ENCODE measurements at places on chromosomes 13 and 19.

GRCh38 chr13:102667023-102667422, 27.8 kb downstream of the METTL21C start:
- no peak for DNase-seq

- no peak for DNase-seq
These were observed 1.3 kb upstream of the HNRNPL start for GRCh38 chr19:38850976-38851621.

DNA sequence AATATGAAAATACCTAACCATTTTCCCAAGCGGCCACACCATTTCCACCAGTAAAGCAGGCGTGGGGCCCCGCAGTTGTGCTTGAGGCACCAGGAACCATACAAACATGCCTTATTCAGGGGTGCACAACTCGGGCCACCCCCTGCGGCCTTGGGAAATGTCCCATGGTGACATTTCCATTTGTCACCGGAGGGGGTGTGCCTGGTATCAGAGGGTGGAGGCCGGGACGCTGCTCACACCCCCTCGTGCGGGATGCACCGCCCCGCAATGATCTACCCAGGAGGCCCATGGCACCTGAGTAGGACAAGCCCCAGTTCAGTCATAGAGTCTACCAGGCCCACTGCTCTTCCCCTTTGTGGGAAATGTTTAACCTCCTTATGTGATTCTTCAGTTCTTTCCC, 218.8 kb downstream of the TEX29 start:
- DNase-seq, result no peak

DNA sequence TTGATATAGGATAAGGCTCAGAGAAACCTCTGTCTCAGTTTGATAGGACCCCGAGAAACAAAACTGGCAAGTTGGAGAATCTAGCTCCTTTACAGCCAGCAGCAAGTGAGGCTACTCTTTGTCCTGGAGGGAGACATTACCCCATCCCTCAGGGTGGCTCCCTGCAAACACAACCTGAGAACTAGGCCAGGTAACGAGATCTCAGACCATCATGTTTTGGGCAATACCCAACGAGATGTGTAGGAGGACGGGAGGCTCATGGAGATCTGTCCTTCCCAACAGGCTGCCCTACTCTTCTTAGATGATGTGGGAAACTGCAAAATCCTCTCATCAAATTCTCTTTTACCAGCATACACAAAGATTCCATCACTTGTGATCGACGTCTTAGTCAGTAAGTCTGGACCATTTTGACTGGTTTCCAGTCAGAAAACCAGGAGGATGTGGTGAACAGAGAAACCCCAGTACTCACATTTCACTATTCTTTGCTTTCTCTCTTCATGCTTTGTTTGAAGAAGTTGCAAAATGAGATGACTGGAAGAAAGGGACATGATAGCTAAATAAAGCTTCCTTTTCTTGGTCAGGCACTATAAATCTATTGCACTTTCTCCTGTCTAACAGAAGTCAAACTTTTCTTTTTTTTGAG, 6.0 kb upstream of the CTU1 start:
- no peak for DNase-seq

- no peak for DNase-seq
These were observed 14.3 kb downstream of the BCKDHA start for GRCh38 chr19:41411968-41412265.

DNA sequence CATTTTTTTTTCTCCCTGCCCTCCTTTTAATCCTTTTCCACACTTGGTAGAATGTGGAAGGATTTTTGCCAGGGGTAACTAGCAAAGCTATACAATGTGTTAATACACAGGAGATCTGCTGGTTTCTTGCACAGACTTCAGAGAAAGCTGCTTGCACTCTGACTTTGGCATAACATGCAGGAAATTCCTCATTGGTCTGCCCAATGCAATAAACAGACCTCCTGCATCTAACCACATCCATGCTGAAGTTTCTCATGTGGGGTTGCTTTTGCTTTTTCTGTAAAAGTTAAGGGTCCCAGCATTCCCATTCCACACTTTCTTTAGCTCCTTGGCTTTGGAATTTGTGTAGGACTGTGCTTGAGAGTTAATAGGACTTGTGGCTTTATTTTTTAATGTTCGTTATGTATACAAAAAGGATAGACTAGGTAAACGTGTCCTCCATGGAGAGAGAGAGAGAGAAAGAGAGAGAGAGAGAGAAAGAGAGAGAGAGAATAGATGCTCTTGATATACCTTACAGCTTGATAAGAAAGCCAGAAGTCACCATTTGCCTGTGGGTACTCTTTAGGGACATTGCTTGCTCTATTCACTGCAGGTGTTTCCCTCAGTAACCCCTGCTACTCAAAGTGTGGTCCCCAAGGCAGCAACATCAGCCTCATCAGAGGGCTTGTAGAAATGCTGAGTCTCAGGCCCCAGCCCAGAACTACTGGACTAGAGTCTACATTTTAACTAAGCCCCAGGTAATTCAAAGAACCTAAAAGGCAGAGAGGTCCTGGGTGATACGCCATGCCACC, 170.5 kb downstream of the SHISA2 start:
- no peak for DNase-seq

DNA sequence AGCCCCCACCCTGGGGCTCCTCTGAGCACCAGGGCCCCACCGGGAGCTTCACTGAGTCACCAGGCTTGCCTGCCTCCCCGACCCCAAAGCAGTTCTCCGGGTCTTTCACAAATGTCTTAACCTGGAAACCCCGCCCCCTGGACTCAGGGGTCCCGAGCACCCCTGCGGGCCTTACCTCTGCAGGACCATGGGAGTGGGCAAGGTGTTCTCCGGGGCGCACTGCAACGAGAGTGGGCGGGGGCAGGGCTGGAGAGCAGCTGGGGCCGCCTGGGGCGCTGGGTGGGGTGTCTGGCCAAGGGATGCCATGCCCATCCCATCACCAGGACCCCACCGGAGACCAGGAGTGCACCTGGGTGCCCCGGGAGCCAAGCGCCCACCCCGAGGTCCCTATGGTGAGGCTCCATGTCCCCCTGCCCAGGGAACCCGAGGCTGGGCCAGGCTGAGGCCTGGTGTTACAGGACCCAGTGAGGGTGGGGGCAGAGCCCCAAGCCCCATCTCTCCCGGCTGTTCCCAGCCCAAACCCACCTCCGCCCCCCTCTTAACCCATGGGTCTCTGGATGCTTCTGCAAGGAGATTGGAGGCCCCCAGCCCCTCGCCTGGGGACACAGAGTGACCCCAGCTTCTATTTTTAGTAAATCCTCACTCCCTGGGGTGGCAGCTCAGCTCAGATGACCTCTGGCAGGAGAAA, 10.9 kb downstream of the MKNK2 start:
- DNase-seq, result no peak

GRCh38 chr19:35332817-35333216, 3.8 kb downstream of the CD22 start:
- DNase-seq, result no peak

DNA sequence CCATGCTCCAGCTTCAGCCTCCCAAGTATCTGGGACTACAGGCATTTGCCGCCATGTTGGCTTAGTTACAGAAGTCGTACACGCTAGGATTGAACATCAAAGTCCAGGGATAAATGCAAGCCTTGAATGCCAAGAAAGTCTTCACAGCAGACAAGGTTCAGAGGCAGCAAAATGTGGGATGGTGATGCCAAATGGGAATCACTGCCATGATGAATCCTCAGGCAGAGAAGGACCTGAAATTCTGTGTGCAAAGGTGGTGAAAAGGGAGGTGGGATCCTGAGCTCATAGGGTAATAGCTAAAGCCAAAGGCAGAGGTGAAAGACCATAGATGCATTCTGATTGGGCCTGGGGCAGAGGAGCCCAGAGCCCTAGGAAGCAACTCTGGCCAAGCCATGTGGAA, 79.3 kb upstream of the STK24 start:
- no peak for DNase-seq

DNA sequence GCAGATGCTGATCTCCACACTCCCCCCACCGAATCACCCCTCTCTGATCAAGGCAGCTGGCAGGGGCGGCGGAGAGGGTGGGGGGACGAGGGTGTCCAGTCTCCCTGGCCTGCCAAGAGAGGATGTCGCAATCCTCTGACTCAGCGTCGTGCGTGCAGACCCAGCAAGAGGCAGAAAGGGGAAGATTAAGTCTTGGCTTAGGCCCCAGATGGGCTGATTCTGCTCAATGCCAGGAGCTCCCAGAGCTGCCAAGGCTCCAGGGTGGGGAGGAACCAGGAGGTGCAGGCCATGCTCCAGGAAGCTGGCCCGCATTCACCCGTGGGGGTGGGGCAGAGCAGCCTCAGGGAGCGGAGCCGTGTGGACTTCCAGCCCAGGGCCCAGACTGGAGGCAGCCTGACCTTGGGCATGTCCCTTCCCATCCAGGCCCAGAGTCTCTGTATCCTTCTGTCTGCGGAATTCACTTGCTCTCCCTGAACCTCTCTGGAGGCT, 6.6 kb upstream of the BCL3 start:
- no peak for DNase-seq

Measured in activated gamma-delta T cell (primary cell).